HCT116 (cell line): ENCODE measurements at places on chromosomes 2 and 18.
A peak's percentile ranks its signal among the peaks of the same experiment; 100 is the strongest.

DNA sequence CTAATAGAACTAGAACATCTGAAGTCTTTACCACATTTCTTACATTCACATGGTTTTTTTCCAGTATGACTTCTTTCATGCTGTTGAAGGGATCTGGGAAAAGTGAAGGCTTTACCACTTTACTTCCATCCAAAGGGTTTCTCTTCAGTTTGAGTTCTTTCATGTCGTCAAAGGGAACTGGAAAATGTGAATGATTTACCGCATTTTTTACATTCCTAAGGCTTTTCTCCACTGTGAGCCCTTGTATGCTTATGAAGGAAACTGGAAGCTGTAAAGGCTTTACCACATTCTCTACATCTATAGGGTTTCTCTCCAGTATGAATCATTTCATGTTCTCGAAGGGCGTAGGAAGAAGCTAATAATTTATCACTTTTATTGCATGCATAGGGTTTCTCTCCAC lies 46.7 kb downstream of the NBEAL1 start:
- DNase-seq: no peak

- no peak for DNase-seq
These were observed 35.0 kb downstream of the SRSF7 start for GRCh38 chr2:38716185-38716584.

- peak; percentile 36 for DNase-seq
These were observed 80.3 kb downstream of the FMNL2 start for GRCh38 chr2:152415231-152415642.

GRCh38 chr2:235506291-235506996 lies 12.6 kb downstream of the AGAP1 start:
- DNase-seq: no peak

DNA sequence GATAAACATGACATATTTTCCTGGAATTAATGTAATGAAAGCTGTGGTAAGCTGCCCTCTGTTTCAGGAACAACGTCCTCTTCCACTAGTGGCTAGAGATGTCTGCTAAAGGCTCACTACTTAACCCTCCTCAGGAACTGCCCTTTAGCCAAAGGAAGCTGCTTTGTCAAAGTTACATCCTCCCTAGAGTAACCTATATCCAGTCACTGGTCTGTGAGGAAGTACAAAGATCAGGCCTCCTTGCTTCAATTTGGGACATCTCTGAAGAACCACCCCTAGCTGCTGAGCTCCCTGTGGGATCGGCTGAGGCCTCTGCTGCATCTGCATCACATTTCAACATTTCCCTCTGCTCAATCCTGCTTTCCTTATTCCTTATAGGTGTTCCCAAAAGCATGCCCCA lies 107.8 kb downstream of the PRELID3A start:
- DNase-seq: no peak

GRCh38 chr2:219282943-219283581 lies 3.9 kb downstream of the DNAJB2 start:
- no peak for DNase-seq
